ENCODE measurements at places on chromosomes 6 and 20.

- no peak for DNase-seq
These were observed 150.2 kb upstream of the OGFRL1 start for GRCh38 chr6:71138376-71138775.

- DNase-seq, result no peak
These were observed 81.8 kb downstream of the ISM1 start for GRCh38 chr20:13302647-13303450.

GRCh38 chr6:17930321-17930993 is 57.0 kb downstream of the KIF13A start:
- DNase-seq, result no peak

DNA sequence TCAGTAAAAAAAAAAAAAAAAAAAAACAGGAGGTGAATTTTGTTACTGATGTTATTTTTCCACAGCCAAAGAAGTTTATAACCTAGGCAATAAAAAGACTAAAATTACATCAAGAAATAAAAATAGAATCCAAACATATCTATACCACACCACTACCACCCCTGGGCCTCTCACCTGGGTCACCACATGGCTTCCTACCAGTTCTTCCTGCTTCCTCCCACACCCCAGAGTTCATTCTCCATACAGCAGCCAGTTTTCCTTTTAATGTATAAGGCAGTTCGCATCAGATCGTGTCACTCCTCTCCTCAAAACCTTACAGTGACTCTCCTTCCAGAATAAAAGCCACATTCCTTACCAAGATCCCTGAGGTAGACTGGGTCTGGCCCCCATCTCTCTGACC is 23.9 kb downstream of the ROS1 start:
- no peak for DNase-seq

Data from SW 1271 (cell line).